Aorta (tissue), 5 donors: ENCODE measurements at places on chromosomes 1 and 21. TPM values are rescaled to one million over a fixed set of nuclear protein-coding genes. Genes with fewer than 3 reads are reported as not detected.
A peak's percentile ranks its signal among the peaks of the same experiment; 100 is the strongest.

DNA sequence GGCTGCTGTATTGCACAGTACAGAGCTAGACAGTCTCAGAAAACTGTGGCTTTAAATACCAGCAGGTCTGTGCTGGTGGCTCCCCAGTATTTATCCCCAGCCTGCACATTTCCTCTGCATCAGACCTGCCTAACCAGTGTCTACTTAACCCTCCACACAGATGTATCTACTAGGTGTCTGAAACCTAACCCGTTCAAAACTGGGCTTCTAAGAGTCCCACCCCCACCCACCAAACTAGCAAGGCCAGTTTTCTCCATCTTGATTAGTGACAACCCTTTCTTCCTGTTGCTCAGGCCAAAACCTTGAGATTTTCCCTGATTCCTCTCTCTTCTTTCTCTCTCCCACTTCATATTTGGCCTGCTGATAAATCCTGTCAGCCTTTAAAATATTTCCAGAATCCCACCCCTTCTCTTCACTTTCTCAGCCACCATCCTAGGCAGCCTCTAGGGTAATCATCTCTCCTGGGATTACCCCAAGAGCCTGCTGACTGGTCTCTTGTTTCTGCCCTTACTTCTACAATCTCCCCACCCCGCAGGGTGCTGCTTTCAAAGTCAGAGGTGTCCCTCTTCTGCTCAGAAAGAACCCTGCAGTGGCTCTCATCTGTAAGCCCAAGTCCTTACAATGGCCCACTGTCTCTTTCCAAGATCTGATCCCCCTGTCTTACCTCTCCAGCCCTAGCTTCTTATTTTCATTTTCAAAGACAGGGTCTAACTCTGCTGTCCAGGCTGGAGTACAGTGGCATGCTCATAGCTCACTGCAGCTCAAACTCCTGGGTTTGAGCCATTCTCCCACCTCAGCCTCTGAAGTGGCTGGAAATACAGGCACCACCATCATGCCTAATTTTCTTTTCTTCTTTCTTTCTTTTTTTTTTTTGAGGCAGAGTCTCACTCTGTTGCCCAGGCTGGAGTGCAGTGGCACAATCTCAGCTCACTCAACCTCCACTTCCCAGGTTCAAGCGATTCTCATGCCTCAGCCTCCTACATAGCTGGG, 45.2 kb downstream of the H3-3A start:
- DNase-seq, result no peak

DNA sequence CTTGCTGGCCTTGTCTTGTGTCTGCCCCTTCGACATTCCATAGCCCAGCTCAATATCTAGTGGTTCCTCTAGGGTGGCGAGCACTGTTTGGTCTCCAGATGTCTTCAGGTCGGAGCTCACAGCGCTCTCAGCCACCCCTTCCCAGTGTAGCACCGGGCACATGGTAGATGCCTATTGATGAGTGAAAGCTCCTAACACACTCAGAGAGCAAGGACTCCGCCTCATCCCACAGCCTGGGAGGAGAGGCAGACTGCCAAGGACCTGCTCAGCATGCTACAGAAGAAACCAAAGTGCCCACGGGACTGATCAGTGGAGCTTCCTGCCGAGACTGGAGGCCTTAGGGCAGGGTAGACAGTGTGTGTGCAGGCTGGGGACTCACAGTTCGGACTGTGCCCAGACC, 10.9 kb downstream of the PCSK9 start:
- no peak for DNase-seq

DNA sequence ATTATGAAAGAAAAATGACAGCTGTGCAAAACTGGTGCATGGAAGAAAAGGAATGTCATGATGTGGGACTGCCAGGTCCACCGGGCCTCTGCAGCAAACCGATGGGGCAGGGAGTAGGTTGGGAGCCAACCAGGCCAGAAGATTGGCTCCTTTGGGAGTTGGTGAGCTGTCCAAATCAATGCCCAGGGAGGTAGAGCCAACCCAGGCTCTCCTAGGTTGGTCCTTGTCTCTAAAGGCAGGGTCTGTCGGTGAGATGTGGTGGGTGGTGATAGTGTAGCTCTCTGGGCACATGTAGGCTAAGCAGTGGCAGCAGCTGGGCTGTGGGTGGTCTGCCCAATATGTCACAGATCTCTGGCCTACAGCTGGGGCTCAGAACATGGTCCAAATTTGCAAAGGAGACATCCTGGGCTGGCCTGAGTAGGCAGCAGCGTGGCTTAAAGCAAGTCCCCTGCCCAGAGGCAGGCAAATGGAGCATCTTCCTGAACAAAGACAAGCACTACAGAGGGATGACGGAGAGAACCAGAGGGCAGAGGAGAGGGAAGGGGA, 61.2 kb upstream of the PRDX6 start:
- no peak for DNase-seq

GRCh38 chr1:73659136-73659535, 538.8 kb downstream of the LRRIQ3 start:
- no peak for DNase-seq

GRCh38 chr1:182235604-182235951, 156.0 kb downstream of the GLUL start:
- no peak for DNase-seq

DNA sequence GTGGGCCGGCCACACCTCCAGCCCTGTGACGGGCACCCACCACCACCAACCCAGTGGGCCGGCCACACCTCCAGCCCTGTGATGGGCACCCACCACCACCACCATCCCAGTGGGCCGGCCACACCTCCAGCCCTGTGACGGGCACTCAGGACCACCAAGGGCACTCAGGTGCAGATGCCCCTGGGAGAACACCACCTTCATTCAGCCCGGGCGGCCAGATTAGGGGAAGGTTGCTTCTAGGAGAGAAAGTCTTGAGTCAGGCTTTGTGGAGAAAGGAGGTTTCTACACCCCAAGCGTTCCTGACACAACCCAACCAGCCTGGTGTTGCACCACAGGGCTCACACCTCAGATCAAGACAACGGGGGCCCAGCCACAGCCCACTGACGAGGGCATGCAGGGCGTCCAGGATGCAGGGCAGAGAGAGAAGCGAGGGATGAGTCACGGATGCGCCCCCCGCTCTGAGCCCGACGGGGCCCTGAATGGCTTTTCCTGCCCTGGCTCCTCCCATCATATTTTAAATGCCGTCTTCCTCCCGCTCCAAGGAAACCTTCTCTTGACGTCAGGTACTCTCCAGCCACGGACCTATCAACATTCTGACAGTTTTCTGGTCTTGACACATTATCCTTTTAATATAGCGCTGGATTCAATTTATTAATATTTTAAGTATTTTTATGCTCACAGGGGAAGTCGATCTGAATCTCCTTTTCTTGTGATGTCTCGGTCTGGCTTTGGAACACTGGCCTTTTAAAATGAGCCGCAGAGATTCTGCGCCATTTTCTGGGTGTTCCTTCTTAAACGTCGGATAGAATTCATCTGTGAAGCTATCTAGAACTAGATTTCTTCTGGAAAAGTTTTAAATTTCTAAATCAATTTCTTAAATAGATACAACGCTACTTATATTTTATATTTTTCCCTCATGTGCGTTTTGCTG, 631 bp upstream of the SPATC1L start:
- peak; percentile 93 for DNase-seq

DNA sequence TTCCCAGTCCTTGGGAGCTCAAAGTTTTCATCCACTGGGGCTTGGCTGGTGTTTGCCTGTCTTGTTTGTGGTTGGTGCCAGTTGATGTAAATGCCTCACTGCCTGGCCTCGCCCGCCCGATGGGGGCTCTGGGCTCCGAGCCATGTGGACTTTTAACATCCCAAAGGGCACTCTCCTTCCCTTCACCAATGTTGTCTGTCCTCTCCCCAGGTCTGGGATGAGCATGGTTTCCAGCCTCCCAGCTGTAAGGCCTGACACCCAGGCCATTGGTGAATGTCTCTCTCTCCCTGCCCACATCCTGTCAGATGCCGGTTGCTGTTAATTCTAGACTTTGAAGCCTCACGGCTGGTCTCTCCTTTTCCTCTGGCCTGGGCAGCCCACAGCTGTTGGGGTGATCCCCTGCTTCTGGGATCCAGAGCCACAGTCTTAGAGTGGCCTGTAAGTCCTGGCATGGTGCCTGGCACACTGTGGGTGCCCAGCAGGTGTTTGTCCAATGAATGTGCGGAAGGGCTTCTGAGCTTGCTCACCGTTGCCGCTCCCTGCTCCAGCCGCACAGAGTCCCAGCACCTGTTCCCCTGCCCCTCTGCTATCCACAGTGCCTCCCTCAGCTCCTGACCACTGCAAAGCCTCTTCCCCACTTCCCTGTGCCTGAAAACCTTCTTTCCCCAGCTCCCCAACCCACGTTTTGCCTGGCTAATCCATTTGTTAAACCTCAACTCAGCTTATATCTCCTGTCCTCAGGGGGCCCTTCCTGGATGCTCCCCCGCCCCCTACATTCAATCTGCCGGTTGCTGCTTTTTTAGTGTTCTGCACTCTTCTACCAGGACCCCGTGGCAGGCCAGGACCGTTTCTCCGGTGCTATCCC, 3.3 kb upstream of the C1orf174 start:
- peak; percentile 69 for DNase-seq

DNA sequence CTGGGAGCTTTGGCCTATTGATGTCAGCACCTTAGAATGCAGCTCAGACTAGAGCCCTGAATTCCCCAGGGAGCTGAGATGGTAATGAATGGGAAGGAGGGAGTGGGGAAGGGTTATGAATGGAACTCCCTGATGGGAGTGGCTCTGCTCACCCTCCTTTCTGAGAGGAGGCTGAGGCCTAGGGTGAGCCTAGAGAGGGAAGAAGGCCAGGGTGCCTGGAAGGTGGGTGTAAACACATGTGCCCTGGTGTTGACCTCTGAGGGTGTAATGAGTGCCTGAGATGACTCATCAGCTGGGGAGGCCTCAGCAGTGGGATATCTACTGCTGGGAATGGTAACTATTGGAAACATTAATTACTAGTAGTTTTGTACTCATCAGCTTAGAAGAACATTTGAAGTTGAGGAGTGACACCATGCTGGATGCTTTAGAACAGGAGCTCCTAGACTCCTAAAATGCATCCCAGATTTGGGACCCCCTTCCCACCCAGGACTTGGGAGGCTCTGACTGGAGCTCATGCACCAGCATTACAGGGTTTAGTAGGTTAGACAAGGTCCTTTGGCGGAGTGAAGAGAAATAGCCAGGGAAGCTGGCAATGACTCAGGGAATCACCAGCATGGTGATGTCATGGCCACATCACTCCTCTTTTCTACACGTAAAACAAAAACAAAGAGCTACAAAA, 16.0 kb upstream of the PIGV start:
- DNase-seq, result peak; percentile 72

GRCh38 chr1:203899353-203899716, 37.9 kb downstream of the SNRPE start:
- no peak for DNase-seq

KIF17 gene
- total RNA-seq, result 3.2 TPM

- no peak for DNase-seq
Measured at GRCh38 chr1:48062353-48062752, 65.2 kb upstream of the TRABD2B start.

- no peak for DNase-seq
Measured at GRCh38 chr1:178716111-178716510, 8.9 kb upstream of the RALGPS2 start.

DNA sequence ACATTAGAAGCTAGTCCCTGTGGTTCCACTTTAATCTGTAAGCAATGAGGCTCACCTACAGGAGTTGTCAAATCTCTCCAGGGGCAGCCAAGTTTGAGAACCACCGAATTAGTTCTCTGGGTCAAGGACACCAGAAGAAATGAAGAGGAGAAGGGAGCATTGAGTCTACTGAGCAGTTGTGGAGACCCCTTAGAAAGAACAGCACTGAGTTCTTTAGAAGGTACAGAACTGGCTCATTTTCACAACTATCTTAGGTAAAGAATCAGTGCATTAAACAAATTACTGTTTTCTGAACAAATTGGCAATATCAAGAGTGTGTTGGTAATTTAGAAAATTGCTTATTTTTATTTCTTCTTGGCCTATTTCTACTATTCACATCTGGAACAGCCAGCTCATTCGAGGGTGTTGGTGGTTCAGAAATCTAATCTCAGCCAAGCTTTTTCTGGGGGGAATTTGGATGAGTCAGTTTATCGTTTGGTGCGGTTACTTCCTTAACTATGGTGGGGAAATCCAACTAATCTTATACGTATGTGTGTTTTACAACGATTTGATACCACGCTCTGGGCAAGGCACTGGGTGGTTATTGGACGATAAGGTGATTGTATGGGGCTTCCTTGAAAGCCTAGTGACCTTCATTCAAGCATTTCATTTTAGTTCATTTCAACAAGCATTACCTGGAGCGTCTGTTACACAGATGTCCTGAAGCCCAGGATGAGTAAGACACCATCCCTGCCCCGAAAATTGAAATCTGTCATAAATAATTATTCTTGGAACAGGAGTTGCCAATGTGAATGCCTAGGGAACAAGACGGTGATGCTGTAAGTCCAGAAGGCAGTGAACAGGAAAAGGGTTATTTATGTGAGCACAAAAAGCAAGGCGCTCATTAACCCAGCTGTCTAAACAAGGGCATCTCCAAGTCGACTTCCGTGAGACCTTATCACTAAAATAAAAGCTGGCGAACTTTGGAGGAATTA, 52.0 kb upstream of the TMPRSS2 start:
- DNase-seq, result no peak

MOB3C gene
- 23.2 TPM for total RNA-seq

DNA sequence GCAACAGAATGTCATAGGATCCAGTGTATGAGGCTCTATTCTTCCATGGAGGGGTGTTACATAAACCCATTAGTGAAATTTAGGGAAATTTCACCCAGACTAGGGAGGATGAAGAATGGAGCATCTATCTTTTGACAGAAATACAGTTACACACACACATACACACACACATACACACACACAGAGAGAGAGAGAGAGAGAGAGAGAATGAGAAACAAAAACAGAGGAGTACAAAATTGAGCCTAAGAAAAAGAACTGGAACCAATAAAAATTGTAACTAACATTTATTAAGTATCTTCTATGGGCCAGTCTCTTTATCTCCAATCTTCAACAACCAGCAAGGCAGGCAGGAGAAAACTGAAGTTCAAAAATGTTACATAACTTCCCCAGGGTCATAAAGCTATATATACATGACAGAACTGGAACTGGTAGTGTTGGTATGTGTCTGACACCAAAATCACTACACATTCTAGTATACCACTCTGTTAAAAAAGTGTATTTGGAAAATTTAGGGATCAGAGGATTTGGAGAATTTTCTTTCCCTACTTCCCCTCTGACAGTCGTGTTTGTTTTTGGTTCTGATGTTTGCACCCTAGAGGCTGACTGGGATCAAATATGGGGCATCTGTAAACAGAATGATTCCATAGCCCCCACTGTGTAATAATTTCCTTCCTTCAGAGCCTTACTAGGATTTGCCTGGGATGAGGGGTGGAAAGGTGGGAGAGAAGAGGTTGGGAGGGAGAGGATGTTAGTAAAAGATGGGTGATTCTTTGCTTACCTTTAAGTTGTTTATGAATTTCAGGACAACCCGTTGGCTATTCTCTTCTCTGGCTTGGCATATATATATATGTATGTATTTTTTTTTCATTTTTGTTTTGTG, 1.0 kb upstream of the ZFYVE9 start:
- DNase-seq, result no peak

DNA sequence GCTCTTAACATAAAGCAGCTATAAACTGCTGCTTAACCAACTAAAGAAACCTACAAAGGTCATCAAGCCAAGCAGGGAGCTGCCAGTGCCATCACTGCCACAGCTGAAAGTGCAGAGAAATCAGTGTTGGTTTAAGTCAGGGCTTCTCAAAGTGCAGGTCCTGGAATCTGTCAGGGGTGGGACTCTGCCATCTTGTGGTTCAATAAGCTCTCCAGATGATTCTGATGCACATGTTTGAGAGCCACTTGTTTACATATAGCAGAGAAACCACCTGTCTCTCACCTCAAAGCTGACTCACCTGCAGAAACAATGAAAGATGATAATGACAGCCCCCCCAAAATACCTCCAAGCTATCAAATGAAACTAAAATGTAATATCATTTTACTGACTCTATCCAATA, 49.3 kb downstream of the SH3GLB1 start:
- DNase-seq, result no peak
